ENCODE measurements at places on chromosomes 3 and 15. TPM values are rescaled to one million over a fixed set of nuclear protein-coding genes. Genes with fewer than 3 reads are reported as not detected.

DNA sequence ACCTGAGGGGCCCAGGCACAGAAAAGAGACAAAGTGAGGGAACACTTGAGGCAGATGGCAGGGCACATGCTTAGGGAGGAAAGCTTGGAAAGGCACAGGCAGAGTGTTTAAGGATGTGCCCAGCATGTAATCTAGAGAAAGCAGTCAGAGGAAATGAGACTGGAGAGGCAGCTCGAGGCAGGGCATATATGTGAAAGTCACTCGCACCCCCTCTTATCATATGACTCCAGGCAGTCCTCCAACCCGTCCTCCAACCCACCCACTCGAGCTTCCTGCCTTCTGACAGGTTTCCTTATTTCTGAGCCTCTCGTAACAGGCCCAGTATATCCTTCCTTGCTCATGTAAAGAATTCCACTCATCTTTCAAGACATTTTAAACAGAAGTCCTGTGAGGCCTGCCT, 294.0 kb downstream of the SOX2 start:
- H3K27me3 ChIP-seq = peaks cover 2% of the 10 kb centered on the region
- peaks cover 25% of the 10 kb centered on the region for H3K4me1 ChIP-seq
- no peak overlapping the region for H3K27ac ChIP-seq
- DNase-seq = peak; percentile 6

DNA sequence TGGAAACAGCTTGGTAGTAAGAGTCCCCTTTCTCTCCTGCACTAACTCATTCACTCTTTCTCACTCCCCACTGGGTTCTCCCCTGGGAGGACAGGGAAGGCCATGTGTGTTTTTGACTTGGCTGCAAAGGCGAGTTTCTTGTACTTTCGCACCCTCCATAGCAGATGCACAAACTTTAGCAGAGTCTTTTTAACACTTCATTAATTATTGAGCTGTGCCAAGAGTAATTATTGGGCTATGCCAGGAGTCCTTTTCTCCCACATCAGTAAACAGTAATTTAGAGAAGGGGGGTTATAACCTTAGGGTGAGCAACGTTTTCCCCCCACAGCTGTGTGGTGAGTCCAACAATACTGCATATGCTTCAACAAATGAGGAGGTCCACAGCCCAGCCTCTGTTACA, 224.4 kb upstream of the ATP11B start:
- H3K4me1 ChIP-seq = no peaks in the 10 kb centered on the region
- no peak for DNase-seq
- no peaks in the 10 kb centered on the region for H3K36me3 ChIP-seq
- no peaks in the 10 kb centered on the region for H3K27me3 ChIP-seq

ANKRD63 gene
- not detected for total RNA-seq

SPG11 gene
- total RNA-seq = 37.1 TPM

CX3CR1 gene
- 4.2 TPM for total RNA-seq

MFAP1 gene
- 28.6 TPM for total RNA-seq

GRCh38 chr15:43286074-43286473, 19.3 kb upstream of the TGM5 start:
- H3K4me1 ChIP-seq = peaks cover 43% of the 10 kb centered on the region
- no peaks in the 10 kb centered on the region for H3K36me3 ChIP-seq
- no peak overlapping the region for H3K4me3 ChIP-seq
- no peak for DNase-seq

- H3K27ac ChIP-seq = no peak overlapping the region
- H3K27me3 ChIP-seq = no peaks in the 10 kb centered on the region
- no peak for DNase-seq
- H3K4me3 ChIP-seq = no peak overlapping the region
- H3K36me3 ChIP-seq = peaks cover 6% of the 10 kb centered on the region
- H3K4me1 ChIP-seq = no peaks in the 10 kb centered on the region
Observed at GRCh38 chr3:47994180-47994579, 22.0 kb downstream of the MAP4 start.

GRAMD2A gene
- total RNA-seq = 0.31 TPM

- H3K36me3 ChIP-seq = no peaks in the 10 kb centered on the region
- H3K4me3 ChIP-seq = no peak overlapping the region
- H3K4me1 ChIP-seq = no peaks in the 10 kb centered on the region
- H3K27ac ChIP-seq = no peak overlapping the region
- DNase-seq = no peak
- no peaks in the 10 kb centered on the region for H3K27me3 ChIP-seq
Observed at GRCh38 chr3:105480768-105481167, 114.1 kb downstream of the ALCAM start.

- H3K27me3 ChIP-seq = no peaks in the 10 kb centered on the region
- H3K36me3 ChIP-seq = no peaks in the 10 kb centered on the region
- no peak overlapping the region for H3K4me3 ChIP-seq
- H3K4me1 ChIP-seq = peaks cover 38% of the 10 kb centered on the region
- peak overlapping the region; percentile 99 for H3K27ac ChIP-seq
Observed at GRCh38 chr15:62896969-62897486, 145.5 kb upstream of the TPM1 start.

GRCh38 chr3:176275113-176275512, 922.2 kb downstream of the TBL1XR1 start:
- no peak overlapping the region for H3K27ac ChIP-seq
- no peak overlapping the region for H3K4me3 ChIP-seq
- no peak for DNase-seq
- H3K36me3 ChIP-seq = no peaks in the 10 kb centered on the region
- H3K4me1 ChIP-seq = no peaks in the 10 kb centered on the region
- H3K27me3 ChIP-seq = peaks cover 3% of the 10 kb centered on the region

GRCh38 chr3:29475305-29475840, 194.5 kb downstream of the RBMS3 start:
- no peak overlapping the region for H3K27ac ChIP-seq
- H3K36me3 ChIP-seq = peaks cover 4% of the 10 kb centered on the region

- H3K27me3 ChIP-seq = no peaks in the 10 kb centered on the region
- H3K36me3 ChIP-seq = no peaks in the 10 kb centered on the region
- H3K4me3 ChIP-seq = no peak overlapping the region
- H3K27ac ChIP-seq = no peak overlapping the region
- H3K4me1 ChIP-seq = no peaks in the 10 kb centered on the region
Observed at GRCh38 chr3:25177041-25177440, 251.0 kb upstream of the RARB start.

GRCh38 chr15:68333775-68334470, 56.4 kb downstream of the FEM1B start:
- peaks cover 17% of the 10 kb centered on the region for H3K4me1 ChIP-seq
- peaks cover 6% of the 10 kb centered on the region for H3K27me3 ChIP-seq
- DNase-seq = no peak
- H3K36me3 ChIP-seq = peaks cover 4% of the 10 kb centered on the region
- no peak overlapping the region for H3K27ac ChIP-seq

DNA sequence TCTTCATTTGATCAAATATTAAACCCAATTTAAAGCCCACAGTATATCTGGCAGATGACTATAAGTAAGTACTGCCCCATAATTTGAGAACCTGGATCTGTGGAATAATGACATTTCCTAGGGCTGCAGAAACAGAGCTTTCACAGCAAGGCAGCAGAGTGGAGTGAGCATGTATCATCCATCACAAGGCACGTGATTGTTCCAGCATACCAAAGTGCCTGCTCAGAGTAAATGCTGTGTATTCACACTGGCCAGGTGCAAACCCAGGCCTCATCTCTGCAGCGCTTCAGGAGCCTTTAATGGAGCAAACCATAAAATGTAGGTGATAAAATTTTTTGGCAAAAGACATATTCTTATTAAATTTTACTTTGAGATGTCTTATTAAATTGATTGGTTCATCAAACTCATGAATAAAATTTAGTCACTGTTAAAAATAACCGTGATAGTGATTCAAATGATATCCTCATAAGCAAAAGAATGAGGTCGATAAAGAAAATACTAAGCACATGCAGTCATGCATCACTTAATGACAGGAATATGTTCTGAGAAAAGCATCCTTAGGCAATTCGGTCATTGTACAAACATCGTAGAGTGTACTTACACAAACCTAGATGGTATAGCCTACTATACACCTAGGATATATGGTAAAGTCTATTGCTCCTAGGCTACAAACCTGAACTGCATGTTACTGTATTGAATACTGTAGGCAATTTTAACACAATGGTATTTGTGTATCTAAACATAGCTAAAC, 99.3 kb upstream of the SLC24A5 start:
- DNase-seq = no peak
- no peak overlapping the region for H3K27ac ChIP-seq
- H3K36me3 ChIP-seq = no peaks in the 10 kb centered on the region
- no peaks in the 10 kb centered on the region for H3K4me1 ChIP-seq

ZNF660 gene
- total RNA-seq = 15.5 TPM

DVL3 gene
- total RNA-seq = 103 TPM

EFCC1 gene
- total RNA-seq = 15.9 TPM

MNS1 gene
- total RNA-seq = 1.9 TPM

NDN gene
- total RNA-seq = 54.7 TPM

CFAP91 gene
- 0.23 TPM for total RNA-seq

NRG4 gene
- 2.7 TPM for total RNA-seq

SAMMSON gene
- total RNA-seq = not detected

- H3K36me3 ChIP-seq = peaks cover 8% of the 10 kb centered on the region
- H3K27ac ChIP-seq = no peak overlapping the region
- peak; percentile 32 for DNase-seq
Observed at GRCh38 chr3:133377396-133377795, 22.5 kb upstream of the BFSP2 start.

DUOXA1 gene
- total RNA-seq = 1.9 TPM

CCR9 gene
- total RNA-seq = not detected

OR5K2 gene
- total RNA-seq = not detected

GRCh38 chr3:140898340-140899180, 43.1 kb upstream of the SLC25A36 start:
- peak; percentile 16 for DNase-seq
- peaks cover 6% of the 10 kb centered on the region for H3K4me1 ChIP-seq
- no peak overlapping the region for H3K27ac ChIP-seq
- no peaks in the 10 kb centered on the region for H3K27me3 ChIP-seq
- H3K4me3 ChIP-seq = no peak overlapping the region

- H3K4me1 ChIP-seq = peaks cover 12% of the 10 kb centered on the region
- peaks cover 13% of the 10 kb centered on the region for H3K36me3 ChIP-seq
- no peak overlapping the region for H3K27ac ChIP-seq
- DNase-seq = no peak
Observed at GRCh38 chr3:13075318-13075717, 2.1 kb upstream of the IQSEC1 start.

ELL3 gene
- total RNA-seq = 1.9 TPM

DNA sequence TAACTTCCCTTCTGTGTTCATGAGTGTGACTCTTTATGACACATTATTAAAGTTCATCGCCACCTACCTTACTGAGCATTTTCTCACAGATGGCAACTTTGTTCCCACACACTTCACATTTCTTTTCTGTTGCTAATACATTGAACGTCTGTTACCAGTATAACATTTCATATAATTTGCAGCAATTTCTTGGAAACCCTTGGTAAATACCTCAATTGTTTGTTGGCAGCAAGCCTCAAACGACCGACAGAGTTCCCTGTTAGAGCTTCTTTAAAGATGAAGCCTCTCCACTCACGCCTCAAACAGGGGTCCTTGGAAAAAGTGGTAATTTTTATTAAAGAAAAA, 3.2 kb upstream of the CHSY1 start:
- H3K36me3 ChIP-seq = no peaks in the 10 kb centered on the region
- peaks cover 10% of the 10 kb centered on the region for H3K4me1 ChIP-seq
- no peak overlapping the region for H3K4me3 ChIP-seq
- H3K27me3 ChIP-seq = peaks cover 16% of the 10 kb centered on the region

OR5H1 gene
- total RNA-seq = not detected

GRCh38 chr3:19183584-19183983, 35.3 kb downstream of the KCNH8 start:
- H3K36me3 ChIP-seq = no peaks in the 10 kb centered on the region
- no peaks in the 10 kb centered on the region for H3K27me3 ChIP-seq
- H3K4me3 ChIP-seq = no peak overlapping the region
- H3K27ac ChIP-seq = no peak overlapping the region

DNA sequence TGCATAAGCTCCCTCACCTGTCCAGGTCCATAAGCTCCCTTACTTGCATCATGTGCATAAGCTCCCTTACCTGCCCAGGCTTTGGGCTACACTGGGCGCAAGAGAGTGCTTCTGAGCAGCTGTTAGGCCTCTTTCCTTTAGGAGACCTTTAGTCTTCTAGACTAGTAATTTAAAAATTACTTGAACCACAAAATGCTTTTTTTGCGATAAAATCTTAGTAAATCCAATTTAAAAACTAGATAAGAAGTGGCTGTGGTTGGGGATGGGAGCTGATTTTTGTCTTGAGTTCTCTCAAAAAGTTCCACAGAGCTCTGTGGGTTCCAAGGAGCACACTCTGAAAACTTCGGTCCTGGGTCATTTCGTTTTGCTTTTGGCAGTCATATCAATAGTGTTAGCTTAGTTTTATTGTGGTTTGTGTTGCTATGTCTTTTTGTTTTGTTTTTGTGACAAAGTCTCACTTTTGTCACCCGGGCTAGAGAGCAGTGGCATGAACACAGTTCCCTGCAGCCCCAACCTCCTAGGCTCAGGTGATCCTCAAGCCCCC, 6.7 kb downstream of the CEMIP start:
- no peak for DNase-seq
- H3K4me3 ChIP-seq = no peak overlapping the region
- no peak overlapping the region for H3K27ac ChIP-seq
- H3K4me1 ChIP-seq = no peaks in the 10 kb centered on the region

DNA sequence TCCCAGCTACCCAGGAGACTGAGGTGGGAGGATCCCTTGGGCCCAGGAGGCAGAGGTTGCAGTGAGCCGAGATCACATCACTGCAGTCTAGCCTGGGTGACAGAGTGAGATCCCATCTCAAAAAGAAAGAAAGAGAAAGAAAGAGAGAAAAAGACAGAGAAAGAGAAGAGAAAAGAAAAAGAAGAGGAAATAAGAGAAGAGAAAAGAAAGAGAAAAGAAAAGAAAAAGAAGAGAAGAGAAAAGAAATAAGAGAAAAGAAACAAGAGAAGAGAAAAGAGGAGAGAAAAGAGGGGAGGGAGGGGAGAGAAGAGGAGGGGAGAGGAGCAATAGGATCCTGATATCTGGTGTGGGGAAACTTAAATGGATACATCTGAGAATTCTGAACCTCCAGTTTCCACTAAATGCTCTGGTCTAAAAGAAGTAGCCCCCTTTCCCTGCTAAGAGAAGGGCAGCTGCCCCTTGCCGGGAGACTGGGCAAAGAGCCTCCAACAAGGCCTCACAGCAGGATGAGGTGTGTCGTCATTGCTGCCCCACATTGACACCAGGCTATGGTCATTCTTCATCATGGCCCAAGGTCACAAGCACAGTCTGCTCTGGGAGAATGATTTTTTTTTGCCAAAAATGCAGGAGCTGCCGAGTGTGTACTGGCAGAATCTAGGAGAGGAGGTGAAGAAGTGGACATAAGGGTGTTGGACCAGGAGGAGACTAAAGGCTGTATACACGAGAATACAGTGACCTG, 21.1 kb upstream of the COMMD4 start:
- no peaks in the 10 kb centered on the region for H3K4me1 ChIP-seq
- DNase-seq = no peak
- no peak overlapping the region for H3K4me3 ChIP-seq
- no peak overlapping the region for H3K27ac ChIP-seq
- H3K27me3 ChIP-seq = peaks cover 6% of the 10 kb centered on the region
- no peaks in the 10 kb centered on the region for H3K36me3 ChIP-seq

DNA sequence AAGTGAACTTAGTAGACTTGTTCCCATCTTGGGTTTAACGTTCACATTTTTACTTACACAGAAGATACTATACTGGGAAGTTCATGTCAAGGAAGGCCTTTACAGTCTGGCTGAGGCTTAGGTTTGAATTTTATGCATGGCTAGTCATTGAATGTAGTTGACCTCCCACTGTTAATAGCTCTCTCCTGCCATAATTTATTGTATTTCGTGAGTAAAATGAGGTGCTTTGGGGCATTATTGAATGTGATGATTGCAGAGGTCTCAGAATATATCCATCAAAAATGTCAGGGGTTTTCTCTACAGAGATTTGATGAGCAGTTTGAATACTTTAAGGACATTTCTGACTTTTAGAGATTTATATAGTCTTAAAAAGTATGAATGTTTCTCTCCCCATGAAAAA, 356.6 kb upstream of the GRM7 start:
- peaks cover 8% of the 10 kb centered on the region for H3K4me1 ChIP-seq
- peaks cover 6% of the 10 kb centered on the region for H3K36me3 ChIP-seq
- H3K27ac ChIP-seq = no peak overlapping the region
- no peaks in the 10 kb centered on the region for H3K27me3 ChIP-seq
- H3K4me3 ChIP-seq = no peak overlapping the region

GPR62 gene
- not detected for total RNA-seq
